ENCODE measurements at places on chromosomes 12 and 14.
A peak's percentile ranks its signal among the peaks of the same experiment; 100 is the strongest.

GRCh38 chr12:11652351-11653040 is 3.0 kb downstream of the ETV6 start:
- DNase-seq, result peak; percentile 40

DNA sequence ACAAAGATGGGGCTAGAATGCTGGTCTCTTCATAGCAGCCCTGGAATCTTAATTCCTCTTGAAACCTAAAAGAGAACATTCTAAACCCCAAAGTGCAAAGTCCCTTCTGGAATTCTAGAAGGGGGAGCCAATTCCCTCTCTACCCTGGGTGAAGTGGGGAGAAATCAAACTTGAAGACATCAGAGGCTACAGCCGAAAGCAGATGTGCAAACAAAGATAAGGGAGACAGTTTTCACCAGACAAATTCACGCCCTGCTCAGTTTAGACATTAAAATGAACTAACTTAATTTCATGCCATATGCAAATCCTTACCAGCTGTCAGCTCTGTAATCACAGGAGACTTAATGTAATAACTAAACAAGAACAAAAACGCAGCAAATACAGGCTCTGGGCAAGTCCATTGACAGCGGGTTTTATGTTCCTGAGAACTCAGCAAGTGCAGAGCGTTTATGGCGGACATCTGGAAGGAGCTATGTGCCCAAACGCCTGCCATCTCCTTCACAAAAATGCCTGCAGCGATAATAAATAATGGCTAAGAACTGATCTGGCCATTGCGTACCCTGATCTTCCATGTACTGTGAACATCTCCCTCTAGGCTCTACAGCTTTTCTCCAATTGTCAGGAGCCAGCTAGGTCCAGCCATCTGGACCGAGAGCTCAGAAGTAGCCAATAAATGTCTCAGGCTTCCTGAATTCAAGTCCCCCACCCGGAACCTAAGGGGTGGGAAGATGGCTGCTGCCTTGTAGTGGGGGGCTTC is 19.1 kb upstream of the FICD start:
- no peak for DNase-seq

- DNase-seq, result no peak
Observed at GRCh38 chr14:68345738-68346137, 447.1 kb downstream of the ZFP36L1 start.

GRCh38 chr12:114935658-114936057 is 251.7 kb upstream of the TBX3 start:
- DNase-seq, result no peak

DNA sequence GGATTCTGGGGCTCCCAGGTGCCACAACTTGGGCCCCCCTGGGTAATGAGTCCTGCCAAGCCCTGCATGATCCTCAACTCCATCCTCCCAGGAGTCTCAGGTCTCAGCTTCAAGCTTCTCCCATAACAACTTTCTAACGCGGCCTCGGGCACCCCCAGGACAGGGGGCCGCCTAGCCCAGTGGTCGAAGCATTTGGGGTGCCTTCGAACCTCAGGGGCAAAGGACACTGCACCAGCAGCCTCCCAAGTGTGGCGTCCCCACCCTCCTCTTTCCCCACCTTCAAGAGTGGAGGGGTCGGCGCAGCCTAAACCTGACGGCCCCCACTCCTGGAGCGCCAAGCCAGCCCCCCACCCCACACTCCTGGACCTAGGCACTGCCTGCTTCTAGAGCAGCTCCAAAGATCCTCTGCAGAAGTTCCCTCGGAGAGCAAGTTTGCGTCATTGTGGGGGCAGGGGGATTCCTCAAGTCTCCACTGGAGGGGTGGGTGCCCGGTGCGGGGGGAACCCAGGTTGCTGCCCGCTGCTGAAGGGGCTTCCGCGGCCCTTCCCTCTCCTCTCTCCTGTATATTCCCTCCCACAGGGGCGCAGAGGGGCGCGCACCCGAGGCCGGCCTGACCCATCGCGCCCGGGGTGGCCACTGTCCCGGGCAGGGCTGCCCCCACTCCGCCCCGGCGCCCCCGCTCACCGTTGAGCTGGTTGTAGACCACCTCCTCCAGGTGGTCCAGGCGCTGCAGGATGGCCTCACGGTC is 933 bp downstream of the GALNT9 start:
- no peak for DNase-seq

DNA sequence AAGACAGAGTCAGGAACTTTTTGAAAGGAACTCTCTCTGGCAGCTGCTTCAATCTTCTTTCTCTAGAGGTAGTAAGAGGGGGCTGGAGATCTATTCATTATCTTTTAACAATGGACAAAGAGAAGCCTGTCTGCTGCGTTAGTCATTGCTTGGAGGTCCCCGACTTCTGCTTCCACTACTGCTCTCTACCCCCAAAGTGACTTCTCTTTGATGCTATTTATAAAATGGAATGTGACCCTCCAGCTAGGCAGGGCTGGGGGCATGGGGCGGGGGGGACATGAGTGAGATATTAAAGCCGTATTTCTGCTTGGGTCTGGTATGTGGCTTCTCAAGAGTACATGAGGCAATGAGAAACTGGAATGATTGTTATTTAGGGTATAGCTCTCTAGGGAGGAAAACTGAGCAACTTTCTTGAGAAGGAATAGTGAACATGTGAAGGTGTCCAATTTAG is 41.4 kb upstream of the NUDT4 start:
- DNase-seq, result peak; percentile 22

DNA sequence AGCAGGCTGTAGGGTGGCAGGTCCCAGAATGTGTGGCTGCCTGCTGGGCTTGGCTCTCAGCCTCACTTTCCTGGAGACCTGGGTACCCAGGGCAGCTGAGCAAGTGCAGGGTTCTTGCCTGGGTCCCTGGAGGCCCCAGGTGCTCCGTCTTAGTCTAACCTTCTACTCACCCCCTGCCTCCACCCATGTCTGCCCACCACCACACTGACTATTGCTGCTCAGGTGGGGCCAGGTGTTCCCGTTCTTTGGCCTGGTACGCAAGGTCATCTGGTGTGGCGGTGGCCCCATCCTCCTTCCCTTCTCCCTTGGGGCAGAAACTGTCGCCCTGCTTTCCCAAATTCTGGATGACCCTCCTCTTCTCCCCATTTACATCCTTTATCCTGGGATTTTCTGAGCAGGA is 319.9 kb downstream of the TMEM121 start:
- DNase-seq, result no peak
